ENCODE measurements at places on chromosomes 16 and 17. TPM values are rescaled to one million over a fixed set of nuclear protein-coding genes. Genes with fewer than 3 reads are reported as not detected.
A peak's percentile ranks its signal among the peaks of the same experiment; 100 is the strongest.

EPOP gene
- total RNA-seq: 1.6 TPM

GRCh38 chr16:83029467-83029866, 402.7 kb downstream of the CDH13 start:
- DNase-seq: no peak

MLYCD gene
- 3.6 TPM for total RNA-seq

ABCC12 gene
- total RNA-seq: 1.2 TPM

- DNase-seq: no peak
These were observed 128.2 kb downstream of the CLEC16A start for GRCh38 chr16:11072420-11073153.

DNA sequence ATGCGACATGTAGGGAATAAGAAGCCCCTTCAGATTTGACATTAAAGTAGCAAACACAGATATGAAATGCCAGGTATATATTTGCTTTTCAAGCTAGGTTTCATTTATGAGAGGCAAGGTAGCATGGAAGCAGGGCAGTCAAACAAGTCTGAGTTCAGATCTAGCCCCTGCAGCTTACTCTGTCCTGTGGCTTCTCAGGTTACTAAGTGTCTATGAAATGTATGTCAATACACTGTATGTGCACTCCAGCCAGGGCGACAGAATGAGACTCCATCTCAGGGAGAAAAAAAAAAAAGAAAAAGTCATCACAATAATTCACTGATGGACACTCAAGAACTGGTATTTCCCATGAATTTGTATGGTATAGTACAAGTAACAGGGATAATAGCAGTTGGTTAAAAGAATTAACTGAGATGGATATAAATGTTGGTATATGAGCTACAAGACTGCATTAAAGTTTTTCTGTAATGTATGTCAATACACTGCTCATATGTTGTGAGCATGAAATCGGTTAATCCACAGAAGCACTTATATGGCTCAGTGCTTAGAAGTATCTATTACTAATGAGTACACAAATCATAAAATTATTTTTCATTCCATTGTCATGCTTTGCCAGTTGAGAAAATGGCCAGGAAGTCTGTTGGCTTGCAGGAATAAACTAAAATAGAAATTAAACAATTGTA, 2.9 kb upstream of the WSB1 start:
- no peak for DNase-seq

GRCh38 chr16:55297062-55297909, 26.7 kb upstream of the IRX6 start:
- DNase-seq: no peak

CALB2 gene
- 9.2 TPM for total RNA-seq

GRCh38 chr17:9364837-9365430, 210.7 kb downstream of the STX8 start:
- DNase-seq: no peak

CES5A gene
- 0.16 TPM for total RNA-seq

- DNase-seq: no peak
These were observed 51.7 kb downstream of the ARHGAP27 start for GRCh38 chr17:45380991-45381390.

DNA sequence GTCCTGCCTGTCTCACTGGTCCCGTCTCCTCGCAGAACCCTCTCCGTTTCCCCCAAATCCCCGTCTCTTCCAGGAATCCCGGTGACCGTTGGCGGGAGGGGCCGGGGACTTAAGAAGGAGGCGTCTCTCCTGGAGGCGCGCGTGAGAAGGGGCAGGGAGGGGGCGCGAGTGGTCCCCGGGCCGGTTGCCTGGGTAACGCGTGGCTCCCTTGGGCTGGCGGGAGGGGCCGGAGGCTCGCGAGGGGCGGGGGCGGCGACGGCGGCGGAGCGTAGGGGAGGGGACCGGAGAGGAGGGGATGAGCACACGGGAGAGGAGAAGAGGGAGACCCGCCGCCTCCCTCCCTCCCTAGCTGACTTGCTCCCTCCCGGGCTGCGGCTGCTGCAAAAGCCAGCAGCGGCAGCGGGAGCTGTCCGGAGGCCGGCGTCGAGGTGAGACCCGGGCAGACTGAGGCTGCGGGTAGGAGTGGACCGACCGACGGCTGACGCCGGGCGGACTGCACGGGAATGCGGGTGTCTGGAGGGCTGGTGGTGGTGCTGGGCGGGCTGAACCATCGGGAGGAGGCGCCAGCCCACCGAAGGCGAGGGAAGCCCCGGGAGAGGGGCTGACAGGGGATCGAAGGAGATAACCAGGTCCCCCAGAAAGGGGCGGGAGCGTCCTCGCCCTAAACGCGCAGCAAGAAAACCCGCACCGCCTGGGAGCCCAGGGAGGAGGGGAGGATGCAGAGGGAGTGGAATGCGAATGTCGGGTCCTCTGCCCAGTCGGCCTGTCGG, at the start of gene PRRT2:
Gene PRRT2 (plus strand): TSS at position 298 of the 770 bp plus-strand sequence. CDS start 862 bp downstream, outside the sequence.
- peak; percentile 55 for DNase-seq

NOXO1 gene
- 0.78 TPM for total RNA-seq

DNA sequence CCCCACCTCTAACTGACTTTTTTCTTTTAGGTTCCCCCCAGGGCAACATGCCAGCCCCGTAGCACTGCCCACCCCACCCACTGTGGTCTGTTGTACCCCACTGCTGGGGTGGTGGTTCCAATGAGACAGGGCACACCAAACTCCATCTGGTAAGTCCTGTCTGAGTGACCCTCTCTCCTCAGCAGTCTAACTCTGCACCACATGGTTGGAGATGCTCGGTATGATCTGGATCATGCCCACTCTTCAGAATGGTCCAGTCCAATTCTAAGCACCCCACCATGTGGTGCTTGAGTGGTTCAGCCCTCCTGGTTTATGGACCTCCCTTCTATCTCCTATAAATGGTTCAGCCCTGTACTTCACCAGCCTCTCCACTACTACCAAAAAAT, 5.9 kb downstream of the KDM6B start:
- no peak for DNase-seq

GRCh38 chr17:50264263-50265113, 9.8 kb upstream of the TMEM92 start:
- DNase-seq: no peak

TBC1D26 gene
- total RNA-seq: 2.2 TPM

DNA sequence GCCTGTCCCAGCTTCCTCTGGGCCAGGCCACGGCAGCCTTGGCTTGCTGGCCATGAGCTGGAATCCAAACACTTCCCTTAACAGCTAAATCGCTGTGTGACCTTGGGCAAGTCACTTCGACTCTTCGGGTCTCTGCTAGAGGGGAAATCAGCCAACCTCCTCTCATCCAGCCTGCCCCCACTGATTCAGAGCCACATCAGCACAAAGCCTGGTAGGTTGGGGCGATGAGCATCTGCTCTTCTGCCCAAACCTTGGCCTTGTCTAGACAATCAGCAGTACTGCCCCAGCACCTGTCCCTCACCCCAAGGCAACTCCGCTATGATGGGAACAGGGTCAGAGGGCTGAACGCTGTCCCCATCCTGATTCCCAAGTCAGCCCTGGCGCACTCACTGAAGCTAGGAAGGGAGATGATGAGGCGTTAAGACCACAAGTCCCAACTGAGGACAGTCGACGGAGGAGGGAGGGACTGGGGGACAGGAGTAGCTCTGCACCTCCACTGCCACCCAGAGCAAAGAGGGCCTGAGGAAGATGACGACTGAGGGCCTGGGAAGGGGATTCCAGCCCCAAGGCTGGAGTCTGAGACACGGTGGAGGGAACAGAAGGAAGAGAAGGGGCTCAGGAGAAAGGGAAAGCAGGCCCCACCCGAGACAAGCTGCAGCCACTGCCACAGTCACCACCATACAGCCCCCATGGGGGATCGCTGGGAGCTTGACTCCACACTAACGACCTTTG, 1.3 kb downstream of the CLUH start:
- DNase-seq: no peak

STH gene
- 3.9 TPM for total RNA-seq

GRCh38 chr17:66711881-66712321, 123.0 kb upstream of the CACNG5 start:
- no peak for DNase-seq

- no peak for DNase-seq
These were observed 145.5 kb upstream of the ASIC2 start for GRCh38 chr17:33438578-33438977.

GRCh38 chr17:58307468-58308172, 21.0 kb downstream of the TSPOAP1 start:
- DNase-seq: no peak

MARVELD3 gene
- 0.47 TPM for total RNA-seq

DNA sequence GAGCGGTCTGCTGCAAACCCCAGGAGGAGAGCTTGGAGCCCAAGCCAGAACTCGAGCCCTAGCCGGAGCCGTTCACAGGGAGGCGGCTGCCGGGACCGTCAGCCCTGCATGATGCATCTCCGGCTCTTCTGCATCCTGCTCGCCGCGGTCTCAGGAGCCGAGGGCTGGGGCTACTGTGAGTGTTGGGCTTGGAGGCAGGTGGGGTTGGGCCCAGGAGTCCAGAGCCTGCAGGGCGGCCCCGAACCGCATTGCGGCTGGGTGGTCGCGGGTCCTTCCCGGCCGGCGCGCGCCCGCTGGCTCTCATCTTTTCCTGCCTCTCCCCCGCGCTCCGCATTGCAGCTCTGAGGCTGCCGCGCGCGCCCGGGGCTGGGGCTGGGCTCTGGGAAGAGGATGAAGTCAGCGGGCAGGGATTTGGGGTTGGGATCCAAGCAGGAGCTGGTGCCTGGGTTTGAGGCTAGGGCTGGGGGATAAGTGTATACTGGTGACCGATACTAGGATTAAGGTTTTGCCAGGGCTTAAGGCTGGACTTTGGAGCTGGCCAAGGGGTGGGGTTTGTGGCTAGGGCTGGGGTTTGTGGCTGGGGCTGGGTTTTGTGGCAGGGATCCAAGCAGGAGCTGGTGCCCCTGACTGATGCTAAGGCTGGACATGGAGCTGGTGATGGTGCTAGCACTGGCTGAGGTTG, 532 bp downstream of the CNTNAP1 start:
- peak; percentile 55 for DNase-seq

DNA sequence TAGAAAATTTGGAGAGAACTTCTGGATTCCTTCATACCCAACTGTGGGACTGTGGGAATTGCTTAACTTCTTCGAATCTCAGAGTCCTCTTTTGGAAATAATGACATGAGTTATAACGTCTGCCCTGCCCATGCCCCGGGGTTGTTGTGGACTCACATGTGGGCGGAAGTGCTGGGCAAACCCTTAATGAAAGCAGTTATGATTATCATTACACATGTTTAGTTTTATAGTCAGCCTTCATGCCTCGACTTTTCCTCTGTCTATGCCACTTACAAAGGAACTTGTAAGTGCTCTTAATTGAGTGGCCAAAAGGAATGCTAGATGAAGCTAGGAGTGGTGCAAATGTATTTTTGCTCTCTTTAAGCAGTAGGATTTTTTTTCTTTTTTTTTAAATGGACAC, 3.9 kb downstream of the KRT27 start:
- no peak for DNase-seq

GRCh38 chr17:1561420-1562175, 994 bp downstream of the PITPNA start:
- no peak for DNase-seq

SLC5A11 gene
- total RNA-seq: not detected

DNA sequence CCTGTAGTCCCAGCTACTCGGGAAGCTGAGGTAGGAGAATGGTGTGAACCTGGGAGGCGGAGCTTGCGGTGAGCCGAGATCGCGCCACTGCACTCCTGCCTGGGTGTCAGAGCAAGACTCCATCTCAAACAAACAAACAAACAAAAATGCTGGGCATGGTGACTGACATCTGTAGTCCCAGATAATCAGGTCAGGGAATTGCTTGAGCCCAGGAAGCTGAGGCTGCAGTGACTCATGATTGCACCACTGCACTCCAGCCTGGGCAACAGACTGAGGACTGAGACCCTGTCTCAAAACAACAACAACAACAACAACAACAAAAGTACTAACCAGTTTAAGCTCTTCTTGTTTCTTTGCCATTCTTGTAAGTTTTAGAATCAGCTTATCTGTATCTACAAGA, 383.0 kb upstream of the PMFBP1 start:
- no peak for DNase-seq

KRTAP4-5 gene
- total RNA-seq: not detected

GRCh38 chr17:44053125-44053872, 13.2 kb downstream of the LSM12 start:
- no peak for DNase-seq

FLOT2 gene
- 20.0 TPM for total RNA-seq

- no peak for DNase-seq
These were observed 9.1 kb upstream of the THAP11 start for GRCh38 chr16:67833030-67833414.

ALDOC gene
- total RNA-seq: 78.1 TPM

CLEC18B gene
- 1.1 TPM for total RNA-seq

DNA sequence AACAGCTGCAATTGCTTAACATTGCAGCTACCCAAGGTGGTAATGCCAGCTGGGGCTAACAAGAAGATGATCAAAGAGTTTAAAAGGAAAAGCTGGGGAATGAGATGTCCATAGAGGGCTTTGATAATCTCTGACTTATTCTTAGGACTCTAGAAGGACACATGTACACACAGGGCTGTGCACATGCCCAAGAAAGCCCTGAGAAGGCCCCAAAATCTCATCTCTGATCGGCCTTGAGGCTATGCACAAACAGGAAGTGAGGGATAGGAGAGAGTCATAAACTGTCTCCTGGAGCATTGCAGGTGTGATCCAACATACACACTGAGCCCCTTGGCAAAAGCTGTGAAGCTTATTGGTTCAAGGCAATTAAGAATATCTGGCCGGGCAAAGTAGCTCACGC, 17.2 kb upstream of the RABEP1 start:
- DNase-seq: no peak

- no peak for DNase-seq
These were observed 615 bp downstream of the NHERF2 start for GRCh38 chr16:2027024-2028010.

- no peak for DNase-seq
These were observed 174.6 kb downstream of the AATF start for GRCh38 chr17:37123386-37123785.

TPSAB1 gene
- total RNA-seq: not detected

TBC1D3D gene
- total RNA-seq: 1.6 TPM

- DNase-seq: no peak
These were observed 41.0 kb upstream of the ZNF469 start for GRCh38 chr16:88341551-88342290.

DNA sequence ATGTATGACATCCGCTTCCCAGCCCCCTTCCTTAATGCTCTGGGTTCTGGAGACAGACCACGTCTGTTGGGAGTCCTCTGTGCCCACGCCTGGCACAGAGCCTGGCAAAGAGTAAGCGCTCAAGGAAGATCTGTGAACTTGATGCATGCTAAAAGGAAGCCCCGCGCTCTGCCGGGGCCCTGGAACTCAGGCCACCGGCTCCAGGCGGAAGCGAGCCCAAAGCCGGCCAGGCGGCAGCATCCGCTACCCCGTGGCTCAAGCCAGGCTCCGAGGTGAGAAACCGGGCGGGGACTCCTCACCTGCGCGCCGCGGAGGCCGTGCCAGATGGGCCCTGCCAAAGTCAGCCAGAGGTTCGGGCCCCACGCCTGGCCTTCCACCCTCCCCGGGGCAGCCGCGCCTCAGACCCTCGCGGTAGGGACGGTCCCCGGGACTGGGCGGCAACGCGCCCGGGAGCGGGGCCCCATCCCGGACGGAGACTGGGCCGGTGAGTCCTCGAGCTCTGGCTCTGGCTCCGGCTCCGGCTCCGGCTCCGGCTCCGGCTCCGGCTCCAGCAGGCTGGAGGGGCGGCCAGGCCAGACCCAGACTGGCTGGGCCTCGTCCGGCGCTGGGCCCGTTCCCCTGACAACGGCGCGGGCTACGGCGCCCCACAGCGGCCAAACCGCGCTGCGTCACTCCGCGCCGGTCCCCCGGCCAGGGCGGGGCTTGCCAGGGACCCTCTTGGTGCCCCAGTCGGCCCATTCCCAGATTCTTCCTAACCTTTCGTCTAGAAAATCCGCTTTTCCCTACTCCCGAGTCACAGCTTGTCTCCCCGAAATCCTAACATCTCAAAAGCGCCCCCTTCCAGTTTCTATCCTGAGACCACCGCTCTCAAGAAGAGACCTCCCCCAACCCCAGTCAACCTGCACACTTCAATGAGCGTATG, at the start of gene ZDHHC1:
Gene ZDHHC1 (minus strand): TSS at position 606 of the 922 bp plus-strand sequence. CDS start 8,702 bp downstream, outside the sequence.
- DNase-seq: peak; percentile 25
